Dermis blood vessel endothelial cell (primary cell): ENCODE measurements at places on chromosomes 7 and 10. TPM values are rescaled to one million over a fixed set of nuclear protein-coding genes. Genes with fewer than 3 reads are reported as not detected.
A peak's percentile ranks its signal among the peaks of the same experiment; 100 is the strongest.

- no peak for DNase-seq
Observed at GRCh38 chr10:122559228-122559627, 1.3 kb upstream of the DMBT1 start.

The ANKRD61 gene
- total RNA-seq = 0.14 TPM in 1 of 2 replicates, not detected in the other

- DNase-seq = no peak
Observed at GRCh38 chr7:140384894-140385545, 13.3 kb downstream of the SLC37A3 start.

GRCh38 chr10:52314822-52315552 is 906 bp downstream of the DKK1 start:
- peak; percentile 63 for DNase-seq

The SLC16A9 gene
- total RNA-seq = under 0.01 and 0.05 TPM in 2 replicates

DNA sequence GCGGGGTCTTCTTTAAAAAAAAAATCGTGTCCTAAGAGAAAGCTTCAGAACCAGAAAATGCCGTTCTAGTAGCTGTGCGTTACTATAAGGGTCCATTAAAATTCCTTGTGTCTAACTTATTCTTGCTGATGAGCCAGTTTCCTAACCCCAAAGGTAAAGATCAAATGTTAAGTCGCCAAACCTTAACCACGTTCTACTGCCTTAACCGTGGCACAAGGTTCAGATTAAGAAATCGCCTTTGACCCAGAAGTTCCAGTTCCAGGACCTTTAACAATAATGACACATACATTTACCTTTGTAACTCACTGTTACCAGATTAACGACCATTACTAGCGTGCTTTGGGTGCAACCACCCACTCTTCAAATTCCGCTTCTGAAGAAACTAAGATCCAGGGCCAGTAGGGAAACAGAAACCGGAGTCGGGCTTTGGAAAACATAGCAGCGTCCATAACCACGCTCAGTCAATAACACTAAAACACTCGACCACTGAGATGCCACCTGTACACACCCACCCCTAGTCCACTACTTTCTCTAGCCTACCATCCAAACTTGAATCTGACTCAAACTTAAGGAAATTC is 620 bp downstream of the BET1 start:
- DNase-seq = peak; percentile 47

The GNAT3 gene
- not detected in 2 replicates for total RNA-seq

DNA sequence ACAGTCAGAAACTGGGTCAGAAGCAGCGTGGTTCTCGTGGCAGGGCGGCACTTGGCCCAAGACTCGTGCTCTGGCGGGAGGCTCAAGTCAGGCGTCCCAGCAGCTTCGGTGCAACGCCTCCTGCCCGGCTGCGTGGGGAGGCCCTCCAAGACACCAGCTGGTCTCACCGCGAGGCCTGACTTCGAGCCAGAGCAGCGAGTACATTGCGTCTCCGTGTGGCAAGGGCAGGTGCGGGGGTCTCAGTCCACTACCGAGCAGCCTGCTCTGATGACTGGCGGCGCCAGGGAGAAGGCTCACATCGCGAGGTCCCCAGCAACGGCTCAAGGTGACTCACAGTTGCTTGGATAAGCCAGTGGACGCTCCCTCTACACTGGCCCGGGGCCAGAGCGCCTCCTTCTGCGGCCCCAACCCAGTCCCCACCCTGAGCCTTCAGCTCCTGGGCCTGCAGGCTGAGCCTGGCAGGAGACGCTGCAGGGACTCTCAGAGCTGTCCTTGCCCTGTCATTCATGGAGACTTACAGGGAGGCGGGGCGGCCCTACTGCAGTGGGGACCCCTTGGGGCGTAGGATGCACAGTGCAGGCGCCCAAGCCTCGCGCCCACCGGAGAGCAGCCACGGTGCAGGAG is 41.9 kb upstream of the PRKAR1B start:
- no peak for DNase-seq

GRCh38 chr10:109593682-109594081 is 329.6 kb downstream of the XPNPEP1 start:
- no peak for DNase-seq

DNA sequence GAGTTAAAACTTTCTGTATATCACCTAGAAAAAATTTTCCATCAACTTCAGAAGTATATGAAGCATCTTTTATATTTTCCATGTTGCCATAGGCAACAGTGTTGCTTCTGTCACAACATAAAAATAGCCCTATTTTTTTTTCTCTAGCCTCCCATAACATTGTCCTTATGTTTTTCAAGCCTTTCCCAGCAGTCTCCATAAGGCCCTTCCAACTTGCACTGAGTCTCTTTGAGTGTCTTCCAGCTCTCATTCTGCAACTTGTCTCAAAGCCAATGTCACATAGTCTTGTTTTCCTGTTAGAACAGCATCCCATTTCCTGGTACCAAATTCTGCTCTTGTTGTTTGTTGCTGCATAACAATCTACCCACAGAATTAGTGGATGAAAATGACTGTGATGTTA is 1055.5 kb upstream of the GHITM start:
- DNase-seq = no peak
